ENCODE measurements at places on chromosomes 4 and X. TPM values are rescaled to one million over a fixed set of nuclear protein-coding genes. Genes with fewer than 3 reads are reported as not detected.

DNA sequence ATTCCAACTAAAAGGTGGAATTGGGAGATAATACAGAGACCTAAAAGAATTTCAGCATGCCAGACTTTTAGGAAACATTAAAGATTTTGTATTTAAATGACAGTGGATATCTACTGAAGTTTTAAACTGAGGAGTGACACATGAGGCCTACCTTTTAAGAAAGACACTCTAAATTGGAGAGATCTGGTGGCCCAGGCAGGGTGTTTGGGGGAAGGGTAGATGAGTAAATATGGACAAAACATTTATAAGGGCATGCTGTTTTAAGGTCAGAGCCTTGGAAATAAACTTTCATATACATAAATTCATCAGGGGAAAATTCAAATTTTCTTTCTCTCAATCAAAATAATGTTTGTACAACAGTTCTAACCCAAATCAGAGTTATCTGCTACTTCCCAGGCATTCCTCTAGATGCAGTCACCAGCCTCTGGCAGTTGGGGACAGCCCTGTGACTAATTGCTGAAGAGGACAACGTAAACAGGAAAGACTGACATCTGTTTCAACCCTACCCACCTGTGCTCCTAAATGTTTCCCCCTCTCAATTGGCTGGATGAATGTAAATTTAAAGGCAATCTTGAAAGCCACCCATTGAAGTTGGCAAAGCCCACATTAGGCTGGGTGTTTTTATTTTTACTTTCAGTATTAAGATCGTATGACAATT lies 1646.9 kb upstream of the ADGRL3 start:
- no peak for DNase-seq

NUDT10 gene
- polyA plus RNA-seq, result 0.32 TPM

- no peak for DNase-seq
Observed at GRCh38 chr4:76515975-76516843, 81.2 kb downstream of the SHROOM3 start.

- no peak for DNase-seq
Observed at GRCh38 chr4:105979506-105979905, 84.2 kb downstream of the NPNT start.

GRCh38 chr4:41065434-41066006 lies 148.8 kb downstream of the APBB2 start:
- DNase-seq, result no peak

DNA sequence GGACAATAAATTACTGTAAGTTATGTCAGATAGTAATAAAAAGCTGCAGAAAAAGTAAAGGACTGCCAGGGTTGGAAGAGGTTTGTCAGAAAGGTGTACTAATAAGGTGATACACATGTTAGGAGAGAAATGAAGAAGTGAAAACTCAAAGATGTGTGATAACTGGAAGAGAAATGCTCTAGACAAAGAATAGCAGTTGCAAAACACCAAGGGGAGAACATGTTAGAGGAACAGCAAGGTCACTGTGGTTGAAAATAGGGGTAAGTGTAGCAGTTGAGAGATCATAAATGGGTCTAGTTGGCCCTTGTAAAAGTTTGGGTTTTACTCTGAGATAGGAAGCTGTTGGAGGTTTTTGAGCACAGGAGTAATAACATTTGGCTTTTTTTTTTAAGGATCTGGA lies 46.9 kb downstream of the HSPA4L start:
- DNase-seq, result no peak

DNA sequence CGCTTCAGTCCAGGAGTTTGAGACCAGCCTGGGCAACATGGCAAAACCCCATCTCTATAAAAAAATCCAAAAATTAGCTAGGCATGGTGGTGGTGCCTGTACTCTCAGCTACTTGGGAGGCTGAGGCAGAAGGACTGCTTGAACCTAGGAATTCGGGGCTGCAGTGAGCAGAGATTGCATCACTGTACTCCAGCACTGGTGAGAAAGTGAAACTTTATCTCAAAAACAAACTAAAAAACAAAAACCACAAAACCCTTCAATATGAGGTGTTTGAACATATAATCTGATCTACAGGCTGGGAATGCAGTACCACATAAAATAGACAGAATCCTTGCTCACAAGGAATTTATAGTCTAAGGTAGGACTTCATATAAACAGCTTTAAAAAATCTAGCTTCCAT lies 103.9 kb downstream of the PDS5A start:
- no peak for DNase-seq

UPF3B gene
- 5.0 TPM for polyA plus RNA-seq

ATP2B3 gene
- polyA plus RNA-seq, result not detected

DCHS2 gene
- 0.02 TPM for polyA plus RNA-seq

GPRASP1 gene
- 0.74 TPM for polyA plus RNA-seq

BLOC1S4 gene
- polyA plus RNA-seq, result 13.7 TPM

UGT8 gene
- 0.37 TPM for polyA plus RNA-seq

ASB12 gene
- 0.16 TPM for polyA plus RNA-seq

GRCh38 chr4:26482508-26483462 lies 7.5 kb downstream of the CCKAR start:
- DNase-seq, result peak; percentile 60

OPRPN gene
- not detected for polyA plus RNA-seq

GRCh38 chr4:102779204-102779603 lies 18.4 kb upstream of the MANBA start:
- no peak for DNase-seq

DNA sequence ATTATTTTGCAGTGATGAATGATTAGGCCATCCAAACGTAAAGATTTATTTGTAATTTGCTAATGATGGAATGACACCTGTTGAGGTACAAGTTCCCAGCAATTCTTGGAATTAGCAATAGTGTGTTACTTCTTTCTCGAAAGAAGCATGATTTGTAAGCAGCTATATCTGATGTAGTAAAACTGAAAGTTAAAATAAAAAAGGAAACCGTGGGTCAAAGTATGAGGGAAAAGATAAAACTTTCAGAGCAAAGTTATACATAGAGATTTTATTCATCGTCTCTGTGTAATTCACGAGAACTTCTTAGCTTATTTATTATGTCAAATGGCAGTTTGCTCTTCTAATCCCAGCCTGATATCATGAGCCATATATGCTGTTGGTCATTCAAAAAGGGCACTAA lies 59.0 kb downstream of the NFKB1 start:
- DNase-seq, result no peak

DNA sequence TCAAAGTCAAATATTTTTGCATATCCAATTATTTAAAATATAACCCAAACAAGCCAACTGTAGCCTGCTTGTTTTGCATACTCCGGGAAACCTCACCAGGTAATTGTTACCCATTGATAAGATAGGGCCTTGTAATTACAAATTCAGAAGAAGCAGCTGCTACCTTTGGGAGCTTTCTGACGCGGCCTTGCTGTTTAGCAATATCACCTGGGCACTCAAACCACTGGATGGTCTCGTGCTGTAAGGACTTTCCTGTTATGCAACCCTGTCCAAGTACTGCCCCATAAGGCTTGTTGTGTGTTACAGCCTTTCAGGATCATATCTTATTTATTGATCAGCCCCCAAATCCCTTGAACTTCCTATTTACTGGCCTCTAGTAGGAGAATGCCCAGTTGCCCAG lies 52.1 kb downstream of the HS3ST1 start:
- DNase-seq, result no peak

CFP gene
- polyA plus RNA-seq, result 88.8 TPM

DCAF8L2 gene
- not detected for polyA plus RNA-seq

GLRB gene
- polyA plus RNA-seq, result 0.96 TPM

- DNase-seq, result peak; percentile 13
Observed at GRCh38 chr4:173121076-173121561, 47.5 kb upstream of the GALNT7 start.

- DNase-seq, result no peak
Observed at GRCh38 chrX:44974451-44974850, 101.5 kb downstream of the KDM6A start.

DNA sequence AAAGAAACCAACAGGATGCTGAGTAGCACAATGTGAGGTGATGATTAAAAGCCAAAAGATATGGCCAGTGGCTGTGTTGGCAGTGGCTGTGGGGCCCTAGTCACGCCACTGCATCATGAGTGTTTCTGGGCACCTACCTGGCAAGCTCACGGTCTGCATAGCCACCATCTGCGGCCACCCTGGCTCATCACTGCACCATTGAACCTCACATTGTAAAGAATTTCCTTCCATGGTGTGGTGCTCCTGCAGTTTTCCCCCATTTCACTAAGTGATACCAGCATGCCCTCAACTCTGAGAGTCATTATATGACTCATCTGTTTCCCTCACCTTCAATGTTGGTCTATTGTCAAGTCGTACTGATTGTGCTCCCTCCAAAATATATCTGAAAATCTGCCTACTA lies 45.5 kb upstream of the CLNK start:
- no peak for DNase-seq

DNA sequence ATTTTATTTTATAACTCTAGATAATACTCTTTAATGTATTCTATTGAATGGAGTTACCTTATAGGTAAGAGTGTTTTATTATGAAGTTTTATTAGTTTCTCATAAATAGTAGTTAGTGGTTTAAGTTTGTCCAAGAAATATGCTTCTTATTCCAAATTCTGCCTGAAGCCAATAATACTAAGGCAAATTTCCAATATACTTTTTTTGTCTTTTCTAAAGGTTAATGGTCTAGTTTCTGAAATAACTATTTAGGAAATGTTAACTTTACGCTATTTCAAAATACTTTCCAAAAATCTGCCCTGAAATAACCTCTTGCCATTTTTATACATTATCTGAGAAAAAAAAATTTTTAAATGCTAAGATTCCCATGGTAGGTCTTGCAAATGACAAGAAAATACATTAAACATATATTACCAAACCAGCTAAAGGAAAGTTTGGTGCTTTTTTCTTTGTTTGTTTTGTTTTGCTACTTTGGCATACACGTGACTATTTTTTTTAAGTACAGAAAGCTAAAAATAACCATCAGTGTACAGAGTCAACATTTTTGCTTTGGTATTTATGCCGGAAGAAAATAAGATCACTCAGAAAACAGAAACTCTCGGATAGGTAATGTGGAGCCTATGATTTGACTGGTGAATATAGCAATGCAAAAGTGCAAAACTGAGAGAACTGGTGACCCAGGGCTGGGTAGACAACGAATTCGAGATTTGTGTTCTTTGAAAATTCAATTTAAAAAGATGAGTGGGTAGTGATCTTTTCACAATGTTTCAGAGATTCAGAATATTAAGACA lies 29.8 kb downstream of the PCDH18 start:
- DNase-seq, result no peak

DNA sequence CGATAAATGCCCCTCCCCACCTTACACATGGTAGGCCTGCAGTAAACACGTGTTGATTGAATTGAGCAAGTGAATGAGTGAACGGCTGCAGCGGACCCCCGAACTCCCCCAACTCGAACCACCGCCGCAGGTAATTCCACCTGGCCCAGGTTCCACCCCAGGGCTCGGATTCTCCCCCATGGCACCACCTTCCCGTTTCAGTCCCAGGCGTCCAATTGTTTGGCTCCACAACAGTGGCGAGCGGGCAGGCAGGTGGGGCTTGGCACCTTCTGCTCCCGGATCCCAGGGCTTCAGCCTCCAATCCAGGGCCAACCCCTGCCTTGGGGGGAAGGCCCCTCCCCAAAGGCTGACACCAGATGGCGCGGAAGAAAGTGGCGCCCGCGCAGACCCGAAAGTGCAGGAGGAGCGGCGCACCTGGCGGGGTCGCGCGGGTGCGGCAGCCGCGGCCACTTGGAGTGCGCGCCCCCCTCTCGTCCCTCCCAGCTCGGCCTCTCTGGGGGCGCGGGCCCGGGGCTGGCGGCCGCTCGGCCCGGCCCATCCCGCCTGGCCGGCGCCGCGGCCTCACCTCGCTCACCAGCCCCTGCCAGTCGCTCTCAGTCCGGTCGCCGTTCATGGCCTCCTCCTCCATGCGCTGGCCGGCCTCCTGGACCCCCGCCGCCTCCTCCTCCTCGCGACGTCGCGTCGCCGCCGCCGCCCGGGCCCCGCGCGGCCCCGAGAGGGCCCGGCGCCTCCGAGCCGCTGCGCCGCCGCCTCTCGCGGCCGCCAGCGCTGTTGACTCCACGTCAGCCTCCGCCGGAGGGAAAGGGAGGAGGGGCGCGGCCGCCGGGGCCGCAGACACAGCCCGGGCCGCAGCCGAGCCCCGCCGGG lies at the start of gene CCDC149:
CCDC149 (minus strand) TSS at position 791 of the 867 bp plus-strand sequence; CDS start at position 613, 178 bp downstream.
- peak; percentile 80 for DNase-seq

GRCh38 chr4:105808030-105808749 lies 87.1 kb upstream of the NPNT start:
- DNase-seq, result no peak

- no peak for DNase-seq
Observed at GRCh38 chr4:52939739-52940138, 77.6 kb downstream of the RASL11B start.

DNA sequence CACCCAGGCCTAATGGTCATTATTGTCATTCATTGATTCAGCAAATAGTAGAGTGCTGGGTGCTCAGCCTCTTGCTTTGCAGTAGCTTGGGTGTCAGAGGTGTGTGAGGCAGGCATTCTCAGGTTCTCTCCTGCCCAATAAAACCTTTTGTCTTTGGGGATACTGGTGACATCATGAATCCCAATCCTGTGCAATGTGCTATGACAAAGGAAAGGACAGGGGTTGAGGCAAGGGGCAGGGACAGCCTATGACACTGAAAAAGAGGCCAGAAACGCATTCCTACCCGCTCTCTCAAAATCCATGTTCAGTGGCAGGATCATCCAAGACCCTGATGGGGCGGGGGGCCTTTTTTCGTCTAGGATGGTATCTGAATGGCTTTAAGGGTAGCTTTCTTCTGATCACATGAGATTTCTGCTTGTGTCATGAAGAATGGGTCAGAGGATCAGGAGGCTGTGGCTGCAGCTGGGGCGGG lies 1.5 kb upstream of the FAM193A start:
- no peak for DNase-seq

DNA sequence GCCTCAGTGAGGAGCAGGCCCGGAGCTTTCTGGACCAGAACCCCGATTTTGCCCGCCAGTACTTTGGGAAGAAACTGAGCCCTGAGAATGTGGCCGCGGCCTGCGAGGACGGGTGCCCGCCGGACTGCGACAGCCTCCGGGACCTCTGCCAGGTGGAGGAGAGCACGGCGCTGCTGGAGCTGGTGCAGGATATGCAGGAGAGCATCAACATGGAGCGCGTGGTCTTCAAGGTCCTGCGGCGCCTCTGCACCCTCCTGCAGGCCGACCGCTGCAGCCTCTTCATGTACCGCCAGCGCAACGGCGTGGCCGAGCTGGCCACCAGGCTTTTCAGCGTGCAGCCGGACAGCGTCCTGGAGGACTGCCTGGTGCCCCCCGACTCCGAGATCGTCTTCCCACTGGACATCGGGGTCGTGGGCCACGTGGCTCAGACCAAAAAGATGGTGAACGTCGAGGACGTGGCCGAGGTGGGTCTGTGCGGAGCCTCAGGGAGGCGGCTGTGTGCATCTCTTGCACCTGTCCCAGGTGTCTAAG lies 323 bp downstream of the PDE6B start:
- no peak for DNase-seq
